Stimulated activated CD4-positive, alpha-beta T cell treated with anti-CD3 and anti-CD28 coated beads, Interleukin-1b, Interleukin-23, amount 100 ng/mL, for 48 hours (primary cell): ENCODE measurements at places on chromosomes 1 and 21.

- no peak for DNase-seq
Observed at GRCh38 chr1:11967028-11967547, 13.2 kb upstream of the MFN2 start.

DNA sequence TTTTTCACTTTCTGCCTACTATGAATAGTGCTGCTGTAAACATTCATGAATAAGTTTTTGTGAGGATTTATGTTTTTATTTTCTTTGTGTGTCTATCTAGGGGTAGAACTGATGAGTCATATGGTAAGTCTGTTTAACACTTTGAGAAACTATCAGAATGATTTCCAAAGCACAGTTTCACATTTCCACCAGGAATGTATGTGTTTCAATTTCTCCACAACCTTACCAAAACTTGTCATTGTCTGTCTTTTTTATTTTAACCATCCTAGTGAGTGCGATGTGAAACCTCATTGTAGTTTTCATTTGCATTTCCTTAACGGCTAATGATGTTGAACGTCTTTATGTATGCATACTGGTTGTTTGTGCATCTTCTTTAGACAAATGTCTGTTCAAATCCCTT is 23.5 kb downstream of the RNASEL start:
- no peak for DNase-seq

DNA sequence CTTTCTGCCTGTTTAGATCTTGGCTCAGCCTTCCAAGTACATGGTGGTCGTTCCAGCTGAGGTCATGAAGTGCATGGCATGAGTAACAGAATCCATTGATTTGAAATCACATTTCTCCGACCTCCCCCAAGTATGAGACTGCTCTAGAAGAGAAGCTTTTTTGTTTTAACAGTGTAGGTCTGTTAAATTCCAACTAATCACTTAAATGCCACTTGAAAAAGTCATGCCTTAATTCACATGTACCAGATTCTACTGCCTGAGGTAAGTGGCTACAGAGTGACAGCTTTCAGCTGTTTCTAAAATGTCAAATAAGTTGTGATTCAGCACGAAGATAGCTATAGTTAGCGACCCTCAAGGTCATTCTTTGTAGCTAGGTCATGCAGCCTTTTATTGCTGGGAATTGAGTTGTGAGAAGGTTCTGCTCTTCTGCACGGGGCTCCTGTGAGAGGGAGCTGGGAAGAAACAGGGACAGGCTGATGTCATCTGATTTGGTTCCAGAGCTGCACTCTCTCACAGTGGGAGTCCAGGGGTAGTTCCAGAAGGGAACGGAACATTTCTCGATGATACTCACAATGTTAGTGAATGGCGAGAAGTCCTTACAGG is 112.7 kb downstream of the VPS13D start:
- DNase-seq = no peak

DNA sequence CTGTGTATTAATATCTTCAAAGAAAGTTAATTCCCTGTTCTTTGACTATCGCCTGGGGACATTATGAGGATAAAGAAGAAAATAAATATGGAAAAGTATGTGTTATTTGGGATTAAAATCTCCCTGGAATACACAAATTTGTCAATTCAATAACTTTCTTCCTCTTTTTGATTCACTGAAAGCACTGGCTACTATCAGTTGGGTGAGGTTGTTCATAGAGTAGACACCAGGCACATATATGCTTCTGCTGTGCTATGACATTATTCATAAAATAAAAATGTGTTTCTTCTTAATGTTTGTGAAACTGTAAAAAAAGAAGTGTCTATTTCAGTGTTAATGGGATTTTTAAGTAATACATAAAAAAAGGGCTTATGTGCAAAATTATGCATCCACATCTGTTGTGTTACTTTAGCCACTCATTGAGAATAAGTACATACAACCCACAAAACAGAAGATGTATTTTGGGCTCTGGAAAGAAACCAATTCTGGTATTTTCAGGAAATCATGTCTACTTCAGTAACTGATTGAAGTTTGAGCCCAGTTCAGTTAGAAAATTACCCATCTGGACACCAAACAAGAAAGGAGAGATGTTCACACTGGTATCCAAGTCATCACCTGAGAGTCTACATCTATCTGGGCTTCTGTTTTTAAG is 169.4 kb downstream of the GABPA start:
- DNase-seq = no peak

GRCh38 chr1:27116232-27116631 is 38.7 kb downstream of the SLC9A1 start:
- DNase-seq = no peak

DNA sequence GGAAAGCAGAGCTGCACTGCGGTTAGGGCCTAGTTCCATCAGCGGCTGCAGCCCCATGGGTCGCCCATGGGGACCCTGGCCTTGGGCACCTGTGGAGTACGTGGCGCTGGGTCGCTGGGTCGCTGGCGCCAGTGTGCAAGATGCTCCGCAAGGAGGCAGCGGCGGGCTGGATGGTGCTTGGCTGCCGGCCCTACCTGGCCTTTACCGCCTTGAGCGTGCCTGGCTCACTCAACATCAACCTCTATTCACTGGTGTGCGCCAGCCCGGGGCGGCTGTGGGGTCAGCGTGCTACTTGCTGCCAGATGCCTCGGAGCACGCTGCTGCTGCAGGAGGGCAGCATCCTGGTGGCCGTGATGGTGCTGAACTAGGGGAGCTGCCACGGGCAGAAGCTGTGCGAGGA is 85.1 kb upstream of the RHOU start:
- no peak for DNase-seq
